ENCODE measurements at places on chromosomes 13 and 19.

GRCh38 chr19:10464456-10464855, 38.7 kb downstream of the KEAP1 start:
- DNase-seq: no peak

DNA sequence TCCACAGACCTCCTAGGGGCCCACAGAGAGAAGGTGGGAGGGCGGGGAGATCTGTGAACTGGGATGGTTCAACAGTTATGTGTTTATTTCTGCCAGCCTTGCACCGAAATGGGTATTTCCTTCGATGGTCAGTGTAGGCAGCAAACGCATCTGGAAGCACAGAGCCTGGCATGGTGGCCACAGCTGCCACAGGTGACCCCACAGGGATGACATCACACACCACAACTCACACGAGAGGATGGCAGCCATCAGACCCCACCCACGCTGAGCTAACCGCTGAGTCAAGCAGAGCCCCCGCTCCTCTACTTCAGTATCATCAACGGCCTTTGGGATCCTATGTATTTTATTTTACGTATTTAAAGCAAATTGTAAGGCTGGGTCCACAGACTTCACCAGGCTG, 37.4 kb downstream of the NAXD start:
- DNase-seq: no peak

DNA sequence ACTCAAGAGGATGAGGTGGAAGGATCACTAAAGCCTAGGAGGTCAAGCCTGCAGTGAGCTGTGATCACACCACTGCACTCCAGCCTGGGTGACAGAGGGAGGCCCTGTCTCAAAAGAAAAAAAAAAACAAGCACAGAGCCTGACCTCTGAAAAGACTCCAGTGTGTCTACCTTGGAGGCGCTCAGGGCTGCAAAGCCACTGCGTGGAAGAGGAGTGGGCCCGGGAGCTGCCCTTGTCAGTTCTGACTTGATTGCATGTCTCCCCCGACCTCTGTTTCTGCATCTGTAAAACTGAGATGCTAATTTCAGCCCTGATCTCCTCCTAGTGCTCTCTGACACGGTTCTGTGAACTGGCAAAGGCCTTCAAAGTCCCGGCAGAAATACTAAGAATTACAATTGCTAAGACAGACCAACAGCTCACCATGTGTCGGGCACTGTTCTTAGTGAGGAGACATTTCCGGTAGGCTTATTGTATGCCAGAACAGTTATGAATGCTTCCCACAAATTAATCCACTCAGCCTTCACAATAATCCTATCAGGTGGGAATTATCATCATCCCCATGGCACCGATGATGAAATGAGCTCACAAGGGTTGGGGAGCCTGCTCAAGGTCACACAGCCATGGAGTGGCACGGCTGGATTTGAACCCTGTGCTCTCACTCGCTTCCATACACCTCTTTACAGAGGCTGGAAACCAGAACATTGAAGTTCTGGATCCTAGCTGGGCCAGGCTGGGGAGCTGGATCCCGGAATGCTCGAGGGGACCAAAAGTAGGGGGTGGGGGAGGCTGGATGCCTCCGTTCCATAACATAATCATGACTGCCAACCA, 3.5 kb downstream of the AKT2 start:
- no peak for DNase-seq

- no peak for DNase-seq
Observed at GRCh38 chr13:73610799-73611592, 523.2 kb downstream of the KLF12 start.

- DNase-seq: no peak
Observed at GRCh38 chr13:30504081-30504480, 38.3 kb upstream of the HMGB1 start.

GRCh38 chr19:28472843-28473242, 740.1 kb downstream of the UQCRFS1 start:
- DNase-seq: no peak

Measured in epithelial cell of proximal tubule (primary cell).